ENCODE measurements at places on chromosomes 2 and 18. TPM values are rescaled to one million over a fixed set of nuclear protein-coding genes. Genes with fewer than 3 reads are reported as not detected.
A peak's percentile ranks its signal among the peaks of the same experiment; 100 is the strongest.

DNA sequence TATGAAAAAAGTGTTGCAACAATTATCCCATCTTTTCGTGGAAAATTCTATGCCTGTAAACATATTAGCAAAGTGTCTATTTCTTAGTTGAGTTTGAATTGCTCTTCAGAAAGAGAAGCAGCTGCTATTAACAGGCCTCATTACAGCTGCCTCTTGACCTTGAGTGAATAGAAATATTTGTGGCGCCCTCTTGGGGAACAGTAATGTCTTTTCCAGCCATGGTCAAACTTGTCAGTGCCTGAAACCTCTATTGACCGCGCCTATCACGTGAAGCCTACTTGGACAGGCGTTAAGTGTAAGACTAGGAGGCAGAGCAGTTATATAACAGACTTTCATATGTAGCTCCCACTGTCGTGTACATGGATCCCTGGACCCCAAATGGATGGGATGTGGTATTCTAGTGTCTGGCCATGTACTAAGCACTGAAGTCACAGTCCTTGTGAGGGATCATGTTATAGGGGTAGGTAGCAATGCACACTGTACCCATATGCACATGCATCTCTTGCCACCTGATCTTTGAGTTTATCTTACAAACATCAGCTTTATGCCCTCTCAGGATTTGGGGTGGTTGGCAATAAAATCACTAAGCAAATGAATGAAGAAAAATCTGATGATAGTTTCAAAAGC is 245.0 kb downstream of the PTGR3 start:
- H3K27ac ChIP-seq, result no peak overlapping the region
- DNase-seq, result peak; percentile 73
- H3K4me1 ChIP-seq, result no peaks in the 10 kb centered on the region
- H3K4me3 ChIP-seq, result no peak overlapping the region
- H3K36me3 ChIP-seq, result no peaks in the 10 kb centered on the region

DNA sequence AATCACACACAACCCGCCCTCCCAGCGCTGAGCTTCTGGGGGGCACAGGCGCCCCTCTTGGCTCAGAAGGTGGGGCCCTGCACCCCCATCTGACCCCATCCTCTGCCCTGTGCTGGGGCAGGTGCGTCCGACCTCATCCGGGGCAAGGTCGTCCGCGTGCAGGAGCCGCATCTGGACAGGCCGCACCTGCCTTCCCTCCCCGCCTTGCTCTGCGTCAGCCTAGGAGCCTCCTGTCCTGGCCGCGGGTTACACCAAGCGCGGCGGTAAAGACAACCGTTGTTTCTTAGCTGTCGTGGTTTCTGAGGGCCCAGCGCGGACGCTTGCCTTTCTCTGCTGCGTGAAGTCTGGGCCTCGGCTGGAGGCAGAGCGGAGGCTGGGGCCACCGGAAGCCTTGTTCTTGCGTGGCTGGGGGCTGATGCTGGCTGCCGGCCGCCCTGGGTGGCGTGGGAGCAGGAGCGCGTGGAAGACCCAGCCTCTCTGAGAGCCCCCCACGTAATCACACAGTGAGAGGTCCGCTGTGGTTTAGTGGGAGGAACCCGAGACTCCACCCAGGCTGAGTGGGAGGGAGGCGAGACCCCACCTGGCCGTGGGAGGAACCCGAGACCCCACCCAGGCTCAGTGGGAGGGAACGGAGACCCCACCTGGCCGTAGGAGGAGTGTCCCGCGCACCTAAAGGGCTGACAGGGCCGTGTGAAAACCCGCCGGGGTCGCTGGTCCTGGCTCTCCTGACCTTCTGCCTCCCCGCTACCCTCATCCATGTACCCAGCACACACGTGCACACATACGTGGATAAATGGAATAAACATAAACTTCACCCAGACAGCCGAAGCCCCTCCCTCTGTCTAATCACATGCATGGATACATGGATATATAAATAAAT is 51.8 kb downstream of the KCNG2 start:
- H3K27me3 ChIP-seq, result no peaks in the 10 kb centered on the region
- H3K27ac ChIP-seq, result no peak overlapping the region
- no peak for DNase-seq
- H3K4me1 ChIP-seq, result no peaks in the 10 kb centered on the region

GRCh38 chr2:216012830-216013079 is 596 bp downstream of the MREG start:
- H3K36me3 ChIP-seq, result no peaks in the 10 kb centered on the region
- H3K27ac ChIP-seq, result peak overlapping the region; percentile 84
- H3K27me3 ChIP-seq, result no peaks in the 10 kb centered on the region
- no peak for DNase-seq
- H3K4me3 ChIP-seq, result peak overlapping the region; percentile 77

- no peaks in the 10 kb centered on the region for H3K27me3 ChIP-seq
- no peaks in the 10 kb centered on the region for H3K4me1 ChIP-seq
- H3K27ac ChIP-seq, result no peak overlapping the region
- H3K4me3 ChIP-seq, result no peak overlapping the region
- no peaks in the 10 kb centered on the region for H3K36me3 ChIP-seq
- DNase-seq, result no peak
These were observed 218.8 kb downstream of the HAUS1 start for GRCh38 chr18:46322941-46323340.

- H3K27ac ChIP-seq, result no peak overlapping the region
- H3K27me3 ChIP-seq, result no peaks in the 10 kb centered on the region
- peaks cover 20% of the 10 kb centered on the region for H3K4me1 ChIP-seq
- no peak overlapping the region for H3K4me3 ChIP-seq
- no peak for DNase-seq
These were observed 31.6 kb downstream of the CYP26B1 start for GRCh38 chr2:72116081-72116533.

GRCh38 chr2:56918790-56919189 is 735.0 kb downstream of the CCDC85A start:
- no peak overlapping the region for H3K27ac ChIP-seq
- no peaks in the 10 kb centered on the region for H3K27me3 ChIP-seq
- H3K36me3 ChIP-seq, result no peaks in the 10 kb centered on the region
- no peak overlapping the region for H3K4me3 ChIP-seq
- no peaks in the 10 kb centered on the region for H3K4me1 ChIP-seq
- DNase-seq, result no peak

GRCh38 chr2:6975988-6976387 is 58.8 kb downstream of the RNF144A start:
- H3K27ac ChIP-seq, result no peak overlapping the region
- no peak for DNase-seq
- H3K4me1 ChIP-seq, result no peaks in the 10 kb centered on the region
- no peaks in the 10 kb centered on the region for H3K27me3 ChIP-seq

- H3K4me3 ChIP-seq, result no peak overlapping the region
- no peaks in the 10 kb centered on the region for H3K36me3 ChIP-seq
- no peaks in the 10 kb centered on the region for H3K4me1 ChIP-seq
- no peak overlapping the region for H3K27ac ChIP-seq
- H3K27me3 ChIP-seq, result peaks cover 12% of the 10 kb centered on the region
These were observed 602.2 kb downstream of the GALR1 start for GRCh38 chr18:77851802-77852201.

- no peak overlapping the region for H3K4me3 ChIP-seq
- H3K36me3 ChIP-seq, result no peaks in the 10 kb centered on the region
- no peaks in the 10 kb centered on the region for H3K4me1 ChIP-seq
- H3K27ac ChIP-seq, result no peak overlapping the region
- DNase-seq, result no peak
These were observed 73.6 kb downstream of the CD226 start for GRCh38 chr18:69874058-69874457.

GRCh38 chr2:191105082-191105481 is 45.7 kb downstream of the STAT4 start:
- DNase-seq, result no peak
- H3K36me3 ChIP-seq, result no peaks in the 10 kb centered on the region
- peaks cover 2% of the 10 kb centered on the region for H3K27me3 ChIP-seq

DNA sequence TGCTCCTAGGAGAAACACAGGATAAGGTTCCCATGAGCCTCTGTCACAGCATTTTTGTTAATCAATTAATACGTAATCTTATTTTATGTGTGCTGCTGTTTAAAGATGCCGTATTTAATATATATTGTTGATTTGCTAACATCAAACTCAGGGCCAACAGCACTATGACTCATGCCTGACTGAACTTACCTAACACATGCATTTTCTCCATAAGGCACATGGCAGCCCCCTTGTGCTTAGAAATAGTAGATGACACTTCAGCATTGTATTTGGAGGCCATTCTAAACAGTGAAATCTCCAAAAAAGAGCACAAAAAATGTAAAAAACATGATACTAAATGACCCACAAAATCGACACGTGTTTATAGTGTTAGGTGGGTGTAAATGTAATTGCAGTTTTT is 314.8 kb downstream of the MYCN start:
- H3K27ac ChIP-seq, result no peak overlapping the region
- no peak overlapping the region for H3K4me3 ChIP-seq
- H3K27me3 ChIP-seq, result no peaks in the 10 kb centered on the region
- no peak for DNase-seq
- no peaks in the 10 kb centered on the region for H3K4me1 ChIP-seq

DNA sequence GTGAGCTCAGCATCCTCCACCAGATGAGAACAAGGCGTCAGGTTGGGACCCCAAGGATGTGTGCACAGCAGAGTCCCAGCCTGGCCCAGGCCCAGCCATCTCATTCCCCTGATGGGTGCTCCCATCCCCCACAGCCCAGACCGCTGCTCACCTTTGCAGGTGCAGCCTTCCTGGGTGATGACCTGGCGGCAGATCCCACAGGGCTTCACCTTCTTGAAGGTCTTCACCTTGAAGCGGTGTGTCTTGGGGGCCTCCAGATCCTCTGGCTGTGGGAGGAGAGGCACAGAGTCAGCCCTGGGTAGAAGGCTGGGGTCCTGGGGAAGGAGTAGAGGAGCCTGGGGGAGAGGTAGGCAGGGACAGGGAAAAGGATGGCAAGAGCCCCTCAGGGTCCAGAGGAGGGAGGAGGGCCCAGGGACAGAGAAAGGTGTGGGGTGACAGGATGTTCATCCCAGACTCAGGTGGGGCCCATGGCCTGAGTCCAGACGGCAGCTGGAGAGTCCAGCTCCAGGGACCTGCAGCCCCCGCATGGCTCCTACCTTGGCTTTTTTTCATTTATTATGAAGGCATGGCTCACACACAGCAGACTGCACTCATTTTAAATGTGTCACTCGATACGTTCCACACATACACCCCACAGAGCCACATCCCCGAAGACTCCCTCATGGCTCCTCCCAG is 11.9 kb downstream of the TNS1 start:
- H3K27ac ChIP-seq, result no peak overlapping the region
- DNase-seq, result no peak
- no peak overlapping the region for H3K4me3 ChIP-seq
- no peaks in the 10 kb centered on the region for H3K36me3 ChIP-seq
- H3K4me1 ChIP-seq, result 0 out of 2 replicates have a peak, but pooled peaks cover 3% of the 10 kb centered on the region

DNA sequence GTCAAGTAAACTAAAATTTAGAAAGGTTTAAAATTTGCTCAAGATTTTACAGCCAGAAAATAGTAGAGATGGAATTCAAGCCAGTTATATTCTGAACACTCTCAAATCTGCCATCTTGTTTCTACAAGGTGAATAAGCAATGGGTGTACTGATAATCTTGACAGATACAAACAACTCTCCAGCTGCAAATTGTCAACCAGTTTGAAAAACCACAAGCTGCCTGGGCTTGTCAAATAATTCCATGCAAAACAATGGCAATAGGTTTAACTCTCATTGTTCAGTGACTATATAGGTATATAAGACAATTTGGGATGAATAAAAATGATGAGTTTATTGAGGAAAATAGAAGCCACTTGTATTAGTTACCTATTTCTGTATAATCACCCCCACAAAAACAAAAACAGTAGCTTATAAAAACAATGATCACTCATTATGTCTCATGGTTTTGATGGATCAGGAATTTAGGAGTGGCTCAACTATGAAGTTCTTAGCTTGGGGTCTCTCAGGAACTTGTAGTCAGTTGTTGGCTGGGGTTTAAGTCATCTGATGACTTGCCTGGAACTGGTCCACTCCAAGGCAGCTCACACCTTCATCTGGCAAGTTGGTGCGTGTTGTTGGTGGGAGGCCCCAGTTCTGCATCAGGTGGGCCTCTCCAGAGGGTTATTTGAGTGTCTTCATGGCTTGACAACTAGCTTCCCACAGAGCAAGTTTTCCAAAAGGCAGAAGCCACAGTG is 12.6 kb upstream of the EVA1A start:
- H3K27ac ChIP-seq, result no peak overlapping the region
- H3K36me3 ChIP-seq, result no peaks in the 10 kb centered on the region
- H3K27me3 ChIP-seq, result no peaks in the 10 kb centered on the region
- H3K4me3 ChIP-seq, result no peak overlapping the region

DNA sequence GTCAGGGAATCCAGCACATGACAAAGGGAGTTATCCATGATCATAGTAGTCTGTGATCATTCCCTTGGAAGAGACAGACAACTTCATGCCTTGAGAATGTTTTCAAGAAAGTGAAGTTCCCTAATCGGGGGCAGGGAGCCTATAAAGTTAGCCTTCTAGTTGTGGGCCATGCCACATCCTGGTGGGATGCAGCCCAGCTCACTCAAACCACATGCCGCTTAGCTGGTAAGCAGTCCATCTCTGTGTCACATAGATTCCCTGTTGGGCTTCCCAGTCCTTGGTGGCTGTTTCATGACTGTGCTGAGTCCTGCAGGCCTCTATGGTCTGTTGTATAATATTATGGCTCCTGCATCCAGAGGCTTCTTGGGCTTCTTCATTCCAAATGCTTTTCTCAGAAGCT is 11.4 kb upstream of the ARHGAP25 start:
- no peak for DNase-seq
- H3K4me3 ChIP-seq, result no peak overlapping the region
- no peak overlapping the region for H3K27ac ChIP-seq
- no peaks in the 10 kb centered on the region for H3K27me3 ChIP-seq
- H3K4me1 ChIP-seq, result peaks cover 6% of the 10 kb centered on the region
- H3K36me3 ChIP-seq, result no peaks in the 10 kb centered on the region

GRCh38 chr2:9895669-9896590 is 52.7 kb downstream of the TAF1B start:
- H3K27me3 ChIP-seq, result no peaks in the 10 kb centered on the region
- no peak for DNase-seq
- no peak overlapping the region for H3K4me3 ChIP-seq
- peaks cover 18% of the 10 kb centered on the region for H3K4me1 ChIP-seq
- no peak overlapping the region for H3K27ac ChIP-seq

DNA sequence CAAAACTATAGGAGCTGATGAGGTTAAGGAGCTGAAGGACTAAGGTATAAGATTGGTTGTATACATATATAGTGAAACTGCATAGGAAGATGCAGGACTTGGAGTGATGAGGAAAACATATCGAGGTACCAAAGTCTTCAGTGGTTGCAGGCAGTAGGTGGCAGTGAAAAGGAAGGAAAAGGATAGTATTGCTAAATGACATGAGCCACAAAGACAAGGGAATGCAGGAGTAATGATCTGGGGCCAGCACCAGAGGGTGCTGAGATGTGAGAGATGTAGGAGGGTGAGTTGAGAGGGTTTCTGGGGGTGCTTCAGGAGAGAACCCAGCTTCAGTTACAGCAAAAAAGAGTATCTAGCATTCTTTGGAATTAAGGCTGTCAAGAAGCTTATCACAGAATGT is 172.2 kb upstream of the MYO3B start:
- peak; percentile 4 for DNase-seq
- H3K36me3 ChIP-seq, result no peaks in the 10 kb centered on the region
- no peak overlapping the region for H3K4me3 ChIP-seq
- no peak overlapping the region for H3K27ac ChIP-seq

- H3K36me3 ChIP-seq, result no peaks in the 10 kb centered on the region
- H3K27ac ChIP-seq, result peak overlapping the region; percentile 57
These were observed 268.7 kb downstream of the LOXHD1 start for GRCh38 chr18:46388286-46388685.

TEKT4 gene
- total RNA-seq, result 0.26 TPM

CD8A gene
- total RNA-seq, result 0.41 TPM

C2orf78 gene
- total RNA-seq, result not detected

CD207 gene
- not detected for total RNA-seq

XDH gene
- 0.08 TPM for total RNA-seq

WIPF1 gene
- 8.3 TPM for total RNA-seq

FAM161A gene
- total RNA-seq, result 10.1 TPM

TNP1 gene
- total RNA-seq, result not detected

POLR1A gene
- 62.6 TPM for total RNA-seq

BCL11A gene
- total RNA-seq, result 0.33 TPM

CRIM1 gene
- total RNA-seq, result 290 TPM

PCARE gene
- total RNA-seq, result not detected

TUBA4B gene
- not detected for total RNA-seq

SPOPL gene
- 21.8 TPM for total RNA-seq

CDK15 gene
- 4.8 TPM for total RNA-seq

Measured in Panc1 (cell line).